ENCODE measurements at places on chromosomes 4 and X. TPM values are rescaled to one million over a fixed set of nuclear protein-coding genes. Genes with fewer than 3 reads are reported as not detected.

DNA sequence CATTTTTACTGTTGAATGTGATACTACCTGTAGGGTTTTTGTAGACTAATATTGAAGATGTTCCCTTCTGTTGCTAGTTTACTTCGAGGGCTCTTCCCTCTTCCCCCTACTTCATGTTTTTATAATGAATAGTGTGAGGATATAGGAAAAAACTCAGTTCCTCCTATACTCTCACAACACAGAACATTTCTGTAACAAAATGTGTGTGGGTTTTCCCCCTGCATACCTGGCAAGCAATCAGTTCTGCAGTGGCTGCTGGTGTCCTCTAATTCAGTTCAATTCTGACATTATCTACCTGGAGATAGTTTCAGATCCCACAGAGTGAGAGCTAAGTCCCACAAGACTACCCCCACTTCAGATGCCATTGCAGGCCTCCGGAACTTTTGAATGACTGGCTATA, 107.9 kb downstream of the KDM6A start:
- H3K4me3 ChIP-seq, result no peak overlapping the region
- no peaks in the 10 kb centered on the region for H3K4me1 ChIP-seq
- H3K27ac ChIP-seq, result no peak overlapping the region
- no peaks in the 10 kb centered on the region for H3K27me3 ChIP-seq
- no peak for DNase-seq

Gene TCP11X2
- not detected for total RNA-seq

- no peaks in the 10 kb centered on the region for H3K36me3 ChIP-seq
- H3K27ac ChIP-seq, result no peak overlapping the region
- H3K4me1 ChIP-seq, result peaks cover 9% of the 10 kb centered on the region
- H3K4me3 ChIP-seq, result peak overlapping the region; percentile 30
Observed at GRCh38 chr4:186486172-186486571, 69.2 kb downstream of the MTNR1A start.

DNA sequence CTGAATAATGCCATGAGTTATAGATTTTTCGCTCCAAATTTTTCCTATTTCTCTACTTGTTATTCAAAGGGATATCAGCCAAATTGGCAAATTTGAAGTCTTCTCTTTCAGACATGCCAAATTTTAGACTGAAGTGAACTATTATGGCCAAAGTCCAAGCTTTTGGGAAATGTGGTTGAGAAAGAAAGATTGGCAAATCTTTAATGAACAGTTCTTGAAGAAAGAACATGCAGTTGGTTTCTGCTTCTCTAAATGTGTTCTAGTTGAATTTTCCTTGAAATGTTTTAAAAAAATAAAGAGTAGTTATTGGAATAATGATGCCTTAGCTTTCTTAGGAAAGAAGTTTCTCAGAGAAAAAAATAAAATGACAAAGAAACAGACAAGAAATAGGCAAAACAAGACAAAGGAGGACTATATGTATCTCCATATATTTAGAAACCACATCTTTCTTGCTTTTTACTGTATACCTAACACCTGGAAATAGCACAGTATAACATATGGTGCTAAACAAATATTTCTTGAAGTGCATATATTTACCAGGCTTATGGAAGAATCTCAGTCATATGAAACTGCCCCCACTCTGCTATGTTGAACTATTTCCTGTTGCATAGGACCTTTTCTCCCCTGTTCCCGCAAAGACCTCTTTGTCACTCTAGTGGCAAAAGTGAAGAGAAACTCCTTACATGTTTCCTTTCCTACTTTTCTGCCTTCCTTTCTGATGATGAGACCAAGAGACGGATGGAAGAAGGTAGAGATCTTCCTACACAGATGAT, 250.0 kb downstream of the ARHGAP24 start:
- H3K36me3 ChIP-seq, result no peaks in the 10 kb centered on the region
- no peaks in the 10 kb centered on the region for H3K27me3 ChIP-seq
- no peak for DNase-seq
- peaks cover 4% of the 10 kb centered on the region for H3K4me1 ChIP-seq
- H3K27ac ChIP-seq, result no peak overlapping the region

Gene H2AZ1
- total RNA-seq, result 386 TPM

- peaks cover 8% of the 10 kb centered on the region for H3K4me1 ChIP-seq
- H3K36me3 ChIP-seq, result no peaks in the 10 kb centered on the region
- H3K4me3 ChIP-seq, result no peak overlapping the region
- H3K27ac ChIP-seq, result no peak overlapping the region
Observed at GRCh38 chr4:78951862-78952472, 12.7 kb upstream of the PAQR3 start.

GRCh38 chr4:131547506-131547981, 1601.5 kb upstream of the PCDH10 start:
- no peak for DNase-seq
- H3K4me1 ChIP-seq, result no peaks in the 10 kb centered on the region
- H3K36me3 ChIP-seq, result no peaks in the 10 kb centered on the region
- no peak overlapping the region for H3K4me3 ChIP-seq

DNA sequence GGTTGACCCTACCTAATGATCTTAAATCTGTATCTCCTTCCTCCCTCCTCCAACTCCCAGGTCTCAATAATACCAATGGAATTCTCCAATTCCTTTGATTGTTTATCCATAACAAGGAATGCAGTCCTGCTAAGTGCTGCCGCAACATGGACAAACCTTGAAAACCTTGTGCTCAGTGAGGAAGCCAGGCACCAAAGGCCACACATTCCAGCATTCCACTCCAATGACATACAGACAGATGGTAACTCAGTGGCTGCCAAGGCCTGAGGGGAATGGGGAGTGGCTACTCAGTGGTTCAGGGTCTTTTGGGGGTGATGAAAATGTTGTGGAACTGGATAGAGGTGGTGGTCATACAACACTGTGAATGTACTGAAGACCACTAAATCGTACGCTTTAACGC, 10.4 kb downstream of the HAUS7 start:
- no peak for DNase-seq
- no peak overlapping the region for H3K4me3 ChIP-seq
- peak overlapping the region; percentile 63 for H3K27ac ChIP-seq
- H3K36me3 ChIP-seq, result no peaks in the 10 kb centered on the region
- no peaks in the 10 kb centered on the region for H3K4me1 ChIP-seq
- no peaks in the 10 kb centered on the region for H3K27me3 ChIP-seq

- no peaks in the 10 kb centered on the region for H3K4me1 ChIP-seq
- no peak for DNase-seq
- no peak overlapping the region for H3K4me3 ChIP-seq
- no peak overlapping the region for H3K27ac ChIP-seq
- no peaks in the 10 kb centered on the region for H3K27me3 ChIP-seq
- H3K36me3 ChIP-seq, result no peaks in the 10 kb centered on the region
Observed at GRCh38 chrX:136586386-136586785, 54.4 kb downstream of the VGLL1 start.

- H3K4me3 ChIP-seq, result no peak overlapping the region
- H3K27me3 ChIP-seq, result no peaks in the 10 kb centered on the region
- H3K36me3 ChIP-seq, result no peaks in the 10 kb centered on the region
- DNase-seq, result no peak
Observed at GRCh38 chrX:117607561-117607960, 509.0 kb downstream of the KLHL13 start.

DNA sequence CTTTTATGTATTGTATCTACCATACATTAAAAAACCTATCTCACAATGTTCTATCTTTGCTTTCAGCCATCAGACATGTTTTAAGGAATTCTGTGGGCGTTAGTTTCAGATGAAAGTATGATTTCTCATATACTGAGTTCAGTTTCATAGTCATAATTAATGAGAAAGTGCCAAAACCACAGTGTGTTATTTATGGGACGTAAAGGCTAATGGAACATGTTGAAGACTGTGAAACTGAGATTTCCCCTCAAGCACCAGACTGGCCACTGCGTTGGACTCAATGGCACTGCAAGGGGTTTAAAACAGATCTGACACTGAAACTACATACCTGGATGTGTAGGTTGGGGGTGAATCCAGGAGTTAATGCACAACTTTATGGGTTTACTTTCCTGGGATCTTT, 32.0 kb downstream of the F8 start:
- H3K4me1 ChIP-seq, result no peaks in the 10 kb centered on the region
- H3K4me3 ChIP-seq, result no peak overlapping the region
- H3K27me3 ChIP-seq, result no peaks in the 10 kb centered on the region
- no peaks in the 10 kb centered on the region for H3K36me3 ChIP-seq
- no peak for DNase-seq
- H3K27ac ChIP-seq, result no peak overlapping the region

GRCh38 chr4:125750828-125751466, 436.2 kb downstream of the FAT4 start:
- DNase-seq, result no peak
- H3K4me3 ChIP-seq, result no peak overlapping the region
- no peaks in the 10 kb centered on the region for H3K4me1 ChIP-seq
- H3K27me3 ChIP-seq, result peaks cover 2% of the 10 kb centered on the region

GRCh38 chr4:120156120-120156718, 89.6 kb upstream of the MAD2L1 start:
- H3K4me3 ChIP-seq, result no peak overlapping the region
- no peaks in the 10 kb centered on the region for H3K27me3 ChIP-seq
- no peak overlapping the region for H3K27ac ChIP-seq
- no peaks in the 10 kb centered on the region for H3K4me1 ChIP-seq
- DNase-seq, result no peak
- H3K36me3 ChIP-seq, result no peaks in the 10 kb centered on the region

DNA sequence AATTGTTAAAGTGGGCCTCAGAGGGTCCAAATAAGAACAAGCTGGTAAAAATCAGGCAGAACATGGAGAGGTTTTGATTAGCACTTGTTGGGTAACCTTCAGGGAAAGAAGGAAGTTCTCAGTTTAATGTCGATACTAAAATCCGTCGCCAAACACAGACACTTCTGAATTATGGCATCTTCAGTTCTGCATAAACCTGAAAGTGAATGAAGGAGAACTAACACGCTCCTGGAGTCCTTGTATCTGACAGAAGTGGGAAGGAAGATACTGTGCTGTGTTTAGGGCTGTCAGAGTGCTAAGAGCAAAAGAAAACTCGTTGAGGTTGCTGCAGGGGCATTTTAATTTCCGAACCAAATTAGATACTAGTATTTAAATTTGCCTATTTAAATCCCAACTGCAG, 106.2 kb downstream of the TMA16 start:
- no peaks in the 10 kb centered on the region for H3K36me3 ChIP-seq
- no peak overlapping the region for H3K27ac ChIP-seq
- DNase-seq, result no peak

Gene FAM9B
- not detected for total RNA-seq

GRCh38 chr4:37675587-37676290, 10.4 kb downstream of the RELL1 start:
- no peaks in the 10 kb centered on the region for H3K27me3 ChIP-seq
- H3K4me1 ChIP-seq, result peaks cover 34% of the 10 kb centered on the region
- peak overlapping the region; percentile 6 for H3K4me3 ChIP-seq
- DNase-seq, result no peak

DNA sequence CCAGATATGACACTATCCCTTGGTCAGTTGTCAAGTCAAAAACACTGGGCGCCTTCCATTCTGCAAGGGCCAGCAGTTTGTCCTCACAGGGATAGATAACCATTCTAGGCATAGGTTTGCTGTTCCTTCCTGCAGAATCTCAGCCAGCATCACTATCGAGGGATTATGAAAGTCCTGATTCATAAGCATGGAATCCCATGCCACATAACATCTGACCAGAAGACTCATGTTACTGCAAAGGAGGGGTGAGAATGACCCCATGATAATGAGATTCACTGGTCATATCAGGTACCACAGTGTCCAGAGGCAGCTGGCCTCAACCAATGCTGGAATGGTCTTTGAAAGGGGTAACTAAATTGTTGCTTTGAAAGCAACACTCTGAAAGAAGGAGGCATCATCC, 84.7 kb downstream of the OTC start:
- H3K27me3 ChIP-seq, result no peaks in the 10 kb centered on the region
- H3K36me3 ChIP-seq, result no peaks in the 10 kb centered on the region
- H3K4me1 ChIP-seq, result no peaks in the 10 kb centered on the region
- no peak overlapping the region for H3K27ac ChIP-seq
- no peak overlapping the region for H3K4me3 ChIP-seq

DNA sequence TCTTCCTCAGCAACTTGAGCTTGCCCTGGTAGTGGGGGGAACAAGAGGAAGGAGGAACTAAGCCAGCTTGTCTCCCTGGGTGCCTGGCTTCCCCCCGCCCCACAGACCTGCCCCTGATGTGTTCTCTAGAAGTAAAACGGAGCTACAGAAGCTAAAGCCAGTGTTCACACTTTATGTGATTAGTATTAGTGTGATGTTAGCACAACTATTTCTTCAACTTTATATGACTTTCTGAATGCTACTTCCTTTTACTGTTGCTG, 10.7 kb downstream of the RGS12 start:
- peak overlapping the region; percentile 1 for H3K27ac ChIP-seq
- peaks cover 68% of the 10 kb centered on the region for H3K4me1 ChIP-seq
- no peaks in the 10 kb centered on the region for H3K36me3 ChIP-seq

DNA sequence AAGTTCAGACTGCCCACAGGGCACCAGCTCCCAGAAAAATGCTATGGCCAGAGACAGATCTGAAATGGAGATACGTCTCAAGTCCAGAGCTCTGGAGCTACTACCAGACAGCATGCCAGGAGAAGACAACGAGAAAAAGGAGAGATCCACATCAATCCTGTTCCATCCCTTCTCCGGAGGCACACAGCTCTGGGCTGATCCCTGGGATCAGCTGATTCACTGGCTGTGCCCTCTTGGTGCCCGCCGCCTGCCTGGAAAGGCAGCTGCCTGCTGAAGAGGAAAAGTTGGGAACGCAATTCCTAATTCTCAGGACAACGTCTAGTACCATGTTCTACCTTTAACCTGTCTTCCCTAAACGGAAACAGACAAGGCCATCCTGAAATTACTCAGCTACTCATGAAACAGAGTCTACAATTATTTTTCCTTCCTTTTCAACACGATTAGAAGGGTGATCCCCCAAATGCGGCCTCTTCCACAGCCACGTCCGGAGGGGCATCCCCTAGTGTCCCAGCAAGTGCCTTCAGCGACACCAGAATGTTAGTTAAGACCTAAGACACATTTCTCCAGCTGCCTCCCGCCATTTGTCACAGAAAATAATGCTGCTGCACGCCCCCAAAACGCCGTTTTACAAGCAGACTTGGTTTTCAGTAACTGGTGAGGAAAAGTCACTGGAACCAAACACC, 2.4 kb downstream of the ZFYVE28 start:
- H3K4me3 ChIP-seq, result peak overlapping the region; percentile 79
- H3K36me3 ChIP-seq, result no peaks in the 10 kb centered on the region
- H3K27me3 ChIP-seq, result peaks cover 83% of the 10 kb centered on the region
- no peak for DNase-seq

All from type B pancreatic cell (in vitro differentiated cells).